ENCODE measurements at places on chromosomes 5 and 9.

DNA sequence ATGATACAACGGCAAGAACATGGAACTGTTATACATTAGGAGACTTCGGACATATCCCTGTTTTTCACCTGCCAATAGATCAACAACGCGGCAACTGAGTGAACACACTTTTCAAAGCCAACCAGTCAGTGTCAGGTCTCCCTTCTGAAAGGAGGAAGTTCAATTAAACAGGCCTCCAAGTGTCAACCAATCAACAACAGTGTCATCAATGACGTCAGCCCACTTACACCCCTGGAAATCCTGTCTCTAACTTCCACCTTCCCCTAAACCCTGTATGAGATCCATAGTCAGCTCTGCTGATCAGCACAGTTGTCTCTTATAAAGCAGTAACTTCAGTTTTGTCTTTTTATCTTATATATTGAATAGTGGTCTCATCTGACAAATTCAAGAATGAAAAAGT is 36.6 kb downstream of the DMRT3 start:
- DNase-seq = no peak

- no peak for DNase-seq
These were observed 60.5 kb downstream of the DAP start for GRCh38 chr5:10700516-10700915.

DNA sequence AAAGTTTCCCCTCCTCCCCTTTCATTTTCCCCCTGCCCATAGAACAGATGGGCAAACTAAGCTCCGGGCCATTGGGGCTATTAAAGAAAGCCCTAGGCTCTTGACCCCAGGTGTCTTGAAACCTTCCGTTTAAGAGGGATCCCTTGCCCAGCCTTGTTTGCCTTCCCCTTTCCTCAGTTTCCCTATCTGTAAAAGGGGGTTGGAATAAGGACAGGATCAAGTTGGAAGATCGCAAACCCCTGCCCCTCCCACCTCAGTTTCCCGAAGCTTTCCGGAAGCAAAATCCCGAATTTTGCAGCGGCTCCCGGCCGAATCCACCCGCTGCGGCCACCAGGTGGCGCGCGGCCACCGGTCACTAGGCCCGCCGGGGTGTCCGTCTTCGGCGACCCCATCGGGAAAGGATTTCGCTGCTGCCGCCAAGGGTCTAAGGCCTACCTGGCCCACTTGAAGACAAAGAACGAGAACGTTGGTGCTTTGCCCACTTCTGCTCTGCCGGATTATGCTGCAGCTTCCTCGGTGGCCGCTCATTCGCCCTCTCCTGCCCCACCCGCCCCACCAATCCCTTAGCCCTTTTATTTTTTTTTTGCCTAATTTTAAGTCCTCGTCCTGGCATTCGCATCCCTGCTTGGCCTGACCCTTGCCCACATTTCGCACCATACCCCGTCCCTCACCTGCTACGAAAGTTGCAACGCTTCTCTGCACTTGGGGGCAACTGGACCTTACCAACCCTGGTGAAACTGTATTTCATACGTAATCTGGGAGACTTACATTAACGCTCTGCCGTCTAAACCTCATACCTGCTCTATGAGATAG is 962 bp upstream of the NR6A1 start:
- DNase-seq = no peak

- no peak for DNase-seq
These were observed 163.7 kb downstream of the MAN2A1 start for GRCh38 chr5:109853377-109853776.

GRCh38 chr9:13427587-13427986 is 148.1 kb upstream of the MPDZ start:
- peak; percentile 8 for DNase-seq

DNA sequence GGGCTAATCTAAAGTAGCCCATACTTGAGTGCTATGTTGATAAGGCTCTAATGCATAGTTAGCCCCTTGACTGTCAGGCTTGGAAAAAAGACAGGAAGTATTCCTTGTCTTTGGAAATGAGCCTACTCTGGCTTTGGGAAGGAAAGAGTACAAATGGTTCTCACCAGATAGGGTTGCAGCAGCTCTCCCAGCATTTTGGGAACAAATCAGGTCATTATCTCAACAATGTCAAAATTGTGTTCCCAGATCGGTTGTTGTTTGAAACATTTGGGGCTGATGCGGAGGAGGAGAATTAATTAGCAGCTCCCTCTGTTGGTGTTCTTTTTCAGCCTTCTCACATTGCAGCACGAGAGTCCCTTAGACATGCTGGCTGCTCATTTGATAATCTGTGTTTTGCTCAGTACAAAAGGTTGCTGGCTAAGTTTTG is 294.7 kb upstream of the DMRT1 start:
- no peak for DNase-seq

DNA sequence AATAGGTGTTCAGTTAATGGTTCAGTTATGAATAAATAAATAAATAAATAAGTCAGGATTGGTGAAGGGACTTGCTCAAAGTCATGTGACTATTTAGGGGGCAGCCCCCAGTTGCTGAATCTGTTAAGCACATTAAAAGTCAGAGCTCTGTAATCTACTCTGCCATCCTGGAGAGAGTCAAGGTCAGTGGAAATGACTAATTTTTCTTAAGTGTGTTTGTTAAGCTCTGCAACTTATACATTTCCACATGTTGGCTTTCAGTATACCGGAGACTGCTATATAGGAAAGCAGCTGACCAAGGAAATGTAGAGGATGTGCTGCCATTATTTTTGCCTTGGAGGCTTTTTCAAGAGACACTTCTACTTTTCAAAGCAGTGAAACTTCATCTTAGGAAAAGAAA is 57.9 kb downstream of the KIAA1958 start:
- DNase-seq = no peak

GRCh38 chr9:117425566-117425965 is 10.7 kb upstream of the ASTN2 start:
- no peak for DNase-seq

GRCh38 chr5:102418531-102418930 is 80.3 kb downstream of the SLCO6A1 start:
- no peak for DNase-seq

DNA sequence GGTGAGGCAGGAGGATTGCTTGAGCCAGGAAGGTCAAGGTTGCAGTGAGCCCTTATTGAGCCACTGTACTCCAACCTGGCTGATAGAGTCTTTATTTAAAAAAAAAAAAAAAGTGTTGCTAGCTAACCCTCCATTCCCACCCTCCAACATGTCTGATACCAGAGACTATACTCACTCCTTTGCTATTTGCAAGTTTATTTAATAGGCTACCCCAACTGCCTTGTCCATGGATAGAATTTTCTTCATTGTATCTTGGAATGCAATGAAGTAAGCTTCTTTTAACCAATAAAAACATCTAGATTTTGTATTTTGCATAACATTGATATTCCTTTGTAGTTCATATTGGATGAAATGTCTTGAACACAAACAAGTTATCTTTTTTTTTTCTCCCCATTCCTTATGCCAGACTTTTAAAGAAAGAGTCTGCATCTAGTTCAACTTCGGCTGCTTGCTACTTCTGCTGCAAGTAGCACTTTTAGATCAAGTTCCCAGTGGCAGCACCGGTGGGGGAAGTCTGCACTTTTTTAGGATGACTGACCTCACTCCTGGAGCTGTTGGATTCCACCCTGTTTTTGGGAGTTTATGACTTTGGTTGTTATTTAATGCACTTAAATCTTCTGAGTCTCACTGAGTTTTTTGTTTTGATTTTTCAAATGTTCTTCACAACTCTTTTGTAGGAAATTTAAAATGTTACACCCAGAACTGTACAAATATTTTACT is 112.5 kb downstream of the UHRF2 start:
- DNase-seq = no peak

DNA sequence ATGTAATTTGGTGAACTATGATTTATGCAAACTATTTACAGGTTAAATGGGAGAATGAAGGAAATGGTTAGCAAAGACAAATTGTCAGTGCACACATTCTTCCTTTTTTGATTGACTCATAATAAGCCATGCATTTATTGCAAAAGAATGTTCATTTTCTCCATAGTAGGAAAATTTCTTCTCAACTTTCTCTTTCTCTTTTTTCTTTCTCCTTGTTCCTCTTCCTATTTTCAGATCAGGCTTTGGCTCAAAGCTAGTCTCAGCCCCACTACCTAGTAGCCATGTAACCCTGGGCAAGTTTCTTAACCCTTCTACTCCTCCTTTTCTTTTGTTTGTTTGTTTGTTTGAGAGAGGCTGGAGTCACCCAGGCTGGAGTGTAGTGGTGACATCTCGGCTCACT is 156.6 kb downstream of the PIK3R1 start:
- DNase-seq = no peak

DNA sequence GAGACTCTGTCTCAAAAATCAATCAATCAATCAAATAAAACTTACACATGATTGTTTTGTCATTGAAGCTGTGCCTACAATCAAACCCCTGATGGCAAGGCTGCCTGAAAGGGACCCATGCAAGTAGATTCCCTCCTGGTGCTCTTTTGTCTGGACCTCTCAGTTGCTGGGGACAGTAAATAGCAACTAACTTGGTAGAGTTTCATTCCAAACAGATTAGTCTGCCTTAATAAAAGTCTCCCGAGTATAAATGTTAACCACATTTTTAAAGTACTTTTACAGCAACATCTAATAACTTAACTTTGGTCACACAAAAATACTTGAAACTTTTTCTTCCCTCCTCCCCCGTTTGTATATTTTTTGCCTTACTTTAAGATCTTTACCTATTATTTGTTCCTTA is 105.5 kb downstream of the FEM1C start:
- DNase-seq = no peak

DNA sequence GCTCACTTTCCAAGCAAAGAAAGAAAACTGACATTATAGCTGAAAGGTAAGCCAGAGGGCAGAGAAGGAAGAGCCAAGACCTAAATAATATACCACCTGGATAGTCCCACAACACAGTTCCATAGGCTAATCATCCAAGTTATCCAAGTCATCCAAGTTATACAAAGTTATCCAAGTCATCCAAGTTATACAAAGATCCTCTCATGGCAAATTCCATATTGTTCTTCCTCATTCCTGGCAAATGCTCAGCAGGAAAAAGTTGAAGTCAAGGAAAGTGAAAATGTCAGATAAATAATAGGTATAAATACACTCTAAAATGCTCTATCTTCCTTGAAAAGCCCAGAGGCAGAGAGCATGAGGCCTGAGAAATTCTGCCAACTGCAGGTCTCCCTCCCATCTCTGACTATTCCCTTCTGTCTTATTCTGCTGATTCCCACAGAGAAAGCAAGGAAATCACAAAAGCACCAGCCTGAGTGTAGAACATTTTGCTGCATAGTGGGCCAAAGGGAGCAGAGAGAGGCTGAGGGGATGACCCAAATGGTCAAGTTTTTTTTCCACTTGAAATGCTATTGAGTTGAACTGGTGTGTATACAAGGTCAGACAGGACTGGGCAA is 12.5 kb downstream of the MCTP1 start:
- DNase-seq = no peak

DNA sequence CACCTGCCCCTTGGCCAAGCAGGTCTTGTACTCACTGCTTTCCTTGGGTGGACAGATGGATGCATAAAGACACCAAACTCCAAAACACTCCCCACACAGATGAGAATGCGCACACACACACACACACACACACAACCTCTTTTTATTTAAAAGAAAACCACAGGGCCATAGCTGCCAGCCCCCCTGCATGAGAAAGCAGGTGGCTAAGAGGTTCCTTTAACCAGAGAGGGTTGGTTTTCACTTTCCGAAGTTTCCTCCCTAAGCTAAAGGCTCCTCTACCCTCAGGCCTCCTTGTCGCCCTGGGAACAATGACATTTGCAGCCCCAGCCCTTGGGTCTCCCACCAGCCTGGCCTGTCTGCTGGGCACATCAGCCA is 11.1 kb downstream of the NR5A1 start:
- DNase-seq = no peak

GRCh38 chr5:133683646-133684596 is 71.6 kb upstream of the FSTL4 start:
- DNase-seq = no peak

DNA sequence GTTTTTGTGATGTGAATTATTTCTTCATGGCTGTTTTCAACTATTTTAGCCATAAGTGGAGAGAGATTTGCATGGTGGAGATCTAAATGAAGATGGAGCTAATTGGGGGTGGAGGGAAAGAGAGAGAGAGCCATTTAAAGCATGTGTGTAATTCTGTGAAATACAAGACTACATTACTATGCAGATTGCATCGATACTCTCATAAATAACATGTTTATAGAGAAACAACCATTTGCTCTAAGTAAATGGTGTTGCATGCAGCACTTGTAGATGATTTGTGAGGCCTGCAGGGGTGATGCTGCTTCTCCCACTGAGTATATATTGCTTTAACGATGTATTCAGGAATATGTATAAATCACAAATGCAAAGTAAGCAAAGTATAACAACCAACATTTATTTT is 270.2 kb upstream of the RIOK2 start:
- no peak for DNase-seq

DNA sequence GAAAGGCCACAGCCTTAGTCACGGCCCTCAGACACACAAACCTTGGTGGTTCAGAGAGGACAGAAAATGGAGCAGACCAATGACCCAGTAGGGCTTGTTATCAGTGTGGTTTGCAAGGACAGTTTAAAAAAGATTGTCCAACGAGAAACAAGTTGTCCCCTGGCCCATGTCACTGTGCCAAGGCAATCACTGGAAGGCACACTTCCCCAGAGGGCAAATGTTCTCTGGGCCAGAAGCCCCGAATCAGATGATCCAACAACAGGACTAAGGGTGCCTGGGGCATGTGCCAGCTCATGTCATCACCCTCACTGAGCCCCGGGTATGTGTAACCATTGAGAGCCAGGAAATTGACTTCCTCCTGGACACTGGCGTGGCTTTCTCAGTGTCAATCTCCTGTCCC is 950.1 kb upstream of the CTNND2 start:
- DNase-seq = no peak

GRCh38 chr9:117424291-117424690 is 9.4 kb upstream of the ASTN2 start:
- no peak for DNase-seq

GRCh38 chr9:88923653-88924288 is 67.5 kb upstream of the S1PR3 start:
- no peak for DNase-seq

- no peak for DNase-seq
These were observed 310.7 kb downstream of the RAB3C start for GRCh38 chr5:58893551-58893950.

GRCh38 chr5:115165790-115166189 is 3.9 kb downstream of the TRIM36 start:
- no peak for DNase-seq

DNA sequence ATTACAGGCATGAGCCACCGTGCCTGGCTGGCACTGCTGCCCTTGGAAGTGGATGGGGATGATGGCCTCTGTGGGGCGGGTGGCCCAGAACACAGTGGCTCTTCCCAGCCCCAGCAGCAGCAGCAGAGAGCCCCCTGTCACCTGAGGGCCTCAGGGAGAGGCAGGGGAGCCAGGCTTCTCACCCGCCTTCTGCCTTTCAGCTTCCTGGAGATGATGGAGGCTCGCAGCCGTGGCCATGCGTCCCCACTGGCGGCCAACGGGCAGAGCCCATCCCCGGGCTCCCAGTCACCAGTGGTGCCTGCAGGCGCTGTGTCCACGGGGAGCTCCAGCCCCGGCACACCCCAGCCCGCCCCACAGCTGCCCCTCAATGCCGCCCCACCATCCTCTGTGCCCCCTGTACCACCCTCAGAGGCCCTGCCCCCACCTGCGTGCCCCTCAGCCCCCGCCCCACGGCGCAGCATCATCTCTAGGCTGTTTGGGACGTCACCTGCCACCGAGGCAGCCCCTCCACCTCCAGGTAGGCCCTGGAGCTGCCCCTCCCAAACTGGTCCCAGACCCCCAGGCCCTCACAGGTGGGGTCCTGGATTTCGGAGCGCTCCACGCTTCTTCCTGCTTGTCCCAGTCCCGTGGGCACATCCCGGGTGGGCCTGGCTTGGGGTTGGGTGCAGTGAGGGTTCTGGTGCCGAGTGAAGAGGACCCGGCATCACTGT is 5.0 kb upstream of the AJM1 start:
- no peak for DNase-seq

Measured in AG09309 (cell line).